Fibroblast of villous mesenchyme (primary cell): ENCODE measurements at places on chromosomes 6 and 20. TPM values are rescaled to one million over a fixed set of nuclear protein-coding genes. Genes with fewer than 3 reads are reported as not detected.

DNA sequence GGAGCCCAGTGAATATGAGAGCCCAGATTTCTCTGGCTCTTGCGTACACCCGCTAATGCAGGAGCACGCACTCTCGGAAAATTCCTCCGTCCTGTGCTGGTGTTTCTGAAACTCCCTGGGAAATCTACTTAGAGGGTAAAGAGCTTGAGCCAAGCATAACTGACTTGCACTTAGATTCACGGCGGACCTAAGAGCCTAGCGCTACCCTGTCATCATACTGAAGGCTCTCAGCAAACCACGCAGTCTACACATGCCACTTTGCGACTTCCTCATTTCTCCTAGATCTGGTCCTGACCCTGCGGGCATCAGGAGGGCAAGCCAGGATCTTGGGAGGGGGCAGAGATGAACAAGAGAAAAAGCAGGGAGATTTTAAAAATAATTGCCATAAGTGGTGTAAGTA lies 324.7 kb downstream of the CD83 start:
- no peak for DNase-seq

- no peak for DNase-seq
Measured at GRCh38 chr20:36885356-36885755, 9.4 kb downstream of the TLDC2 start.

DSP gene
- 28.1 and 33.2 TPM in 2 replicates for total RNA-seq

- DNase-seq, result peak; percentile 92
Measured at GRCh38 chr20:35092524-35093266, at the start of gene TRPC4AP. Gene TRPC4AP (minus strand): TSS chr20:35092807. CDS start chr20:35092781, 26 bp downstream.

ARID1B gene
- total RNA-seq, result 38.7 and 41.0 TPM in 2 replicates

RBM24 gene
- total RNA-seq, result 9.0 and 32.4 TPM in 2 replicates

DNA sequence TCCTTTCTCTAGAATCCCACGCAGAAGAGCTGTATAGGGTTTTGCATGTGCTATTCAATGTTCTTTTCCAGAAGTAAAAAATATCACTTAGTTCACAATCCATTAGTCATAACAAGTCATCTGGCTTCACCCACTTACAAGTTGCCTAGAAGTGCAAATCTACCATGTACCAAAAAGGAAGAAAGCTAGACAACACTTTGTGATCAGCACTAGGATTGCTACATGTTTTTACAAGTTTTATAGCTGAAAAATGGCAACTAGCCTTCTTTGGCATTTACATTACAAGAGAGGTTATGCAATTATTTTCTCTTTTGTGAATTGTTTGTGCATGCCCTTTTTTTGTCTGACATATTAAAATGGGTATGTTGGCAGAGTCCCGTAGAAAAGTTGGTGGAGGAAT lies 85.6 kb upstream of the PTPRK start:
- peak; percentile 24 for DNase-seq

CSNK2A1 gene
- 79.2 and 117 TPM in 2 replicates for total RNA-seq

- DNase-seq, result peak; percentile 27
Measured at GRCh38 chr6:6057442-6058053, 50.8 kb upstream of the NRN1 start.

RAET1E gene
- total RNA-seq, result under 0.01 TPM in 1 of 2 replicates, not detected in the other

CHRNA4 gene
- not detected in 2 replicates for total RNA-seq

GRCh38 chr20:20903773-20904500 lies 191.5 kb upstream of the RALGAPA2 start:
- no peak for DNase-seq

- DNase-seq, result no peak
Measured at GRCh38 chr6:14453712-14454472, 336.3 kb downstream of the CD83 start.

DNA sequence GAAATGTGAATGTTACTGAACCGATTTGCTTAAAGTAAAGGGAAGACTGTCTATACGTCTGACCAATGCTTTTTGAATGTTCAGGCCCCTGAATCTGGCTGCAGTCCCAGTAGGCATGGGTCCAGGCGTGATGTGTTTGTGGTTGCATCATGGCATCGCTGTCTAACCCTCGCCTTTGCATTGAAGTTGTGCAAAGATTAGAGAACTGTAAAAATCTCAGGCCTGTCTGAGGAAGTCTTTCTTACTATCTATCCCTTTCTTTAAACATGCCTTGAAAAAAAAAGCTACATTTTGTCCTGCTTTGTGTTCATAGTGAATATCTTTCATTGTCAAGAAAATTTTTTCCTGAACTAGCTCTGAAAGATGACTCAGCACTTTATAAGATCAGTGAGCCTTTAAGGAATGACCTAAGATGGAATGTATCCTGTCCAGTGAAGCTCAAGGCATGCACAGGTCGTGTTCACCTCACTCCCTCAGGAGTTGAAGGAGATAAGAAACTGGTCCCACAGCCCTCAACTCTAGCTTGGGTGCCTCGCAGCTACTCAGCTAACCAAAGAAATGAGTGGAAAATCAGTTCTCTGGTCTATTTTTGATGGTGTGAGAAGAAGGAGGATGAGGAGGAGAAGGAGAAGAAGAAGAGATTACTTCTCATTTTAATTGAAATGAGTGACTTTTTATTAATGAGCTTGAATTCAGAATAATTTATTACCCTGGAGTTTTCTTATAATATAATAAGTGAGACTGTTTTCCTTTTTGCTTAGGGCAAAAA lies 48.6 kb downstream of the TPD52L1 start:
- DNase-seq, result peak; percentile 92

GRCh38 chr6:24667378-24667803 lies 514 bp downstream of the ACOT13 start:
- DNase-seq, result peak; percentile 44

BNIP5 gene
- not detected in 2 replicates for total RNA-seq
